Left hindlimb (tissue), 1 donor: ENCODE measurements at places on chromosomes 4 and X.

GRCh38 chr4:163808011-163808410 is 313.5 kb downstream of the TMA16 start:
- DNase-seq = no peak

DNA sequence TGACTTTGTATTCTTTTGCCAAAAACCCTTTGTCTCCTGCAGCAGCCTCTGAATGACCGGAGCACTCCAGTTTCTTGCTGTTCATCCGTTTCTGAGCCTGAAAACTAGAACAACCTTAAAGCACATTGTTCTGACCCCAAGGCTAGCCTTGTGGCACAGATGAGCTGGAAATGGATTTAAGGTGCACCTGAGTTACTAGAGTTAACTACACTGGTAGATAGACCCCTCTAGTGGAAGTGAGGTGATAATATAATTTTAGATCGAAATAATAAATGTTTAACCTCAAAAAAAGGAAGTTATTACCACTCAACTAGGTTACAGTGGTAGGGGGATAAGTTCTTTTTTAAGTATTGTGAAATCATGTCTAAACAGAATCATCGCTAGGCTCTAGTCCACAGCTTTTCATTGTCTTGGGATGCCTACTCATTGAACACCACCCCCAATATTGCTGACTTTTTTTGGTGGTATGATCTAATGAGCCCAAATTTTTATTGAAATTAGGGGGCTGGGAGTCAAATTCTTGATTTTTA is 2.7 kb downstream of the PLS3 start:
- no peak for DNase-seq

GRCh38 chrX:154739952-154740465 is 10.9 kb downstream of the GAB3 start:
- DNase-seq = no peak

DNA sequence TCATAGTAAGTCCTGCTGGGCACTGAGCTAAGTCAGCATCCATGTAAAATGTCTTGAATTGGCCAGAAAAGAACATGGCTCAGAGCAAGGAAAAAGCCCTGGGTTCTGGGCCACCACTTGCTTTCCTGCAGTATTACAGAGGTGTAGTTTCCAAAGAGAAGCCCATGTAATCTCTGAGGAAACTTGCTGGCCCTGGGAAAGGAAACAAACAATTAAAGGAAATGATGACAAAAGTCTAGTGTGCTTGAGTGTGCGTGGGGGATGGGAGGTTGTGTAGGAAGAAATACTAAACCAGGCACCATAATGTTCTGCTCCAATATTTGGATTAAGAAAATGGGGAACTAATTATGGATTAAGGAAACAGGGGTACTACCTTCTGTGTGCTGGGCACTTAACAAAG is 39.5 kb upstream of the SMIM10L2A start:
- no peak for DNase-seq

GRCh38 chrX:64977830-64978229 is 1.6 kb upstream of the ZC4H2 start:
- no peak for DNase-seq

GRCh38 chr4:11424000-11424399 is 4.7 kb downstream of the HS3ST1 start:
- DNase-seq = peak; percentile 70

DNA sequence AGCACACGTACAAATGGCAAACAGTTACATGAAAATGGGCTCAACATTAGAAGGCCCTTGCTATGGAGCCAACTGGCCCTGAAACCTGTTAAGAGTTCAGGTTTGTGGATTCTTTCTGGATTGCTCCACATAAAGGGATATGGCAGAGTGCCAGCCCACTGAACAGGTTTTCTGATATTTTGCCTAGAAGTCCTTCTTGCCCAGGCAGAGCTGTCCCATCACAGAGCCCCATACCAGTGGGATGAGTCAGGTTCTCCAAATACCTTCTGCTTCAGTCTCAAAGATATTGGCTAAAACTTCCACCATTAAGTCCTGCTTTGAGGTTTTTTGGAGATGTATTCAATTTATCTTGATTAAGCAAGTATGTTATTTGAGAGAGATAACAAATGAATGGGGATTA is 146.8 kb upstream of the IL1RAPL2 start:
- DNase-seq = no peak

DNA sequence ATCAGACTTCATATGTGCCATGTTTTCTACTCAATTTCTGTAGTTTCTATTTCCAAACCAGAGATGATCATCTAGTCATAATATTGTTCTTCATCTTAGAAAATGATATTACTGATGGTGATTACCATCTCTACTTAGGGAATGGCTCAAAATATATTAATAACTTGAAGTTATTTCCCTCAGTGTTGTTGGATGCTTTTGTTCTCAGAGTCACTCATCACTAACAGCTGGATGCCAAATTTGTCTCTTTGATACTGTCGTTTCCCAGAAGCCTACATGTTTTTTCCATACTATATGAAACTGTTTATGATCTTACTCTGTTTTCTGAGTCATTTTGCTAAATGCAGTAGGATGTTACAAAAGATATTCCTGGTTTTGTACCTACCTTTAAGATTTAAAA is 8.9 kb downstream of the PGAM4 start:
- DNase-seq = no peak

- DNase-seq = no peak
These were observed 12.4 kb upstream of the EOLA2 start for GRCh38 chrX:149950681-149951080.

GRCh38 chr4:117385526-117385925 is 300.1 kb upstream of the TRAM1L1 start:
- DNase-seq = no peak

DNA sequence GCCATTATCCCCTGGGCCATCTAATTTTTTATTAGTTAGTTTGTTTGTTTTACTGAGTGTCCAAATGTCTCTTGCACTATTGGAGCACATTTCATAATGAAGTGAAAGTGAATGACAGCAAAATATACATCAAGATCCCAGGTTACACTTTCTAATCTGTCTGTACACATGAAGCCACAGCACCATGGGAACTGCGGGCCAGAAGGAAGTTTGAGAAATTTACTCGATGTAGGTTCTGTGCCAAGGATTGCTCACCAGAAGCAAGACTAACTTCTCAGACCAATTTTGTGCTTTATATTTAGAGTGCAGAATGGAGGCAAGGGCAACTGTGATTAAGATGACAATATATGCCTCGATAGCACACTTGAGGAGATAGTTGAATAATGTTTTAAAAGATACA is 258.0 kb downstream of the COL25A1 start:
- DNase-seq = no peak

GRCh38 chr4:152539556-152540292 is 3.8 kb upstream of the FBXW7 start:
- no peak for DNase-seq

DNA sequence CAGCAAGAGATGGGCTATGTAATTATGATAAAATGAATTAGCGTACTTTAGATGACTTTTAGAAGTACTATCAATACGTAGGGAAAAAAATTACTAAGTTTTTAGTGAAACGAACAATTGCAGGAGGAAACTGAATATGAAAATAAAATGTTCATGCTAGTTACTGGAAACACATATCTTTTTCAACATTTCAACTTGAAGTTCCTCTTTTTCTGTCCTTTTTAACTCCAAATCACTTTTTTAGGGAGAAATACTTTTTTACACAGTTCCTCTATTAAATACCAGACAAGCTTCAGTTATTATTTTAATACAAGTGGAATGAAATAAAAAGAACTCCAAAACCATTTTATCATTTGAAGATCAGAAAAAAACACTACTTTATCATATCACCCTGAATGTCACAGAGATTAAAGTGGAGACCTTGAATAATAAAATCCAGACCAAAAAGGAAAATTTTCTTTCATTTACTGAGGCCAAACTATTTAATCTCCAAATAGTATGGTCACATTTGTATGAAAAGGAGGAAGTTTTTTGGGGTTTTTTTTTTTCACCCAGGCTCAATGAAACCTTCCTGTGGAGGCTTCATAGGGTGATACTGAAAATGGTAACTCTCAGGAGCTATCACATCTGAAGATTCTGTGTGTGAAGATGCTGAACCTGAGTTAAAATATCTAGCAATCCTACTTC is 306.2 kb downstream of the INPP4B start:
- DNase-seq = no peak

- no peak for DNase-seq
These were observed 35.2 kb upstream of the AMBN start for GRCh38 chr4:70556856-70557255.

DNA sequence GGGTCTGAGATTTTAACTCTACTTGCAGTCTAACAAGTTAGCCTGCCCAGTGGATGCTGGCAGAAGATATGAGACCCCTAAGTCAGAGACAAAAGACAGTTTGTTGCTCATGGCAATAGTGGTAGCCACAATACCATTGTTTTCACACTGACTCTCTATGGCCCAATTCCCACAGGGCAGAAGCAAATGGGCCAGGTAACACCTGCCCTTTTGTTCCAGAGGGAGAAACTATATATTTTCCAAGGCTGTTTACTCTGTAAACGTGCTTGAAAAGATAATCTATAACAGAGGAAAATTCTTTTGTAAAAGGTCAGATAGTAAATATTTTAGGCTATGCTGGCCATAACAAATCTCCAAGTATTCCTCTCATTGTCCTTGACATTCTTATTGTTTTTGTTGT is 57.2 kb upstream of the NPNT start:
- no peak for DNase-seq

DNA sequence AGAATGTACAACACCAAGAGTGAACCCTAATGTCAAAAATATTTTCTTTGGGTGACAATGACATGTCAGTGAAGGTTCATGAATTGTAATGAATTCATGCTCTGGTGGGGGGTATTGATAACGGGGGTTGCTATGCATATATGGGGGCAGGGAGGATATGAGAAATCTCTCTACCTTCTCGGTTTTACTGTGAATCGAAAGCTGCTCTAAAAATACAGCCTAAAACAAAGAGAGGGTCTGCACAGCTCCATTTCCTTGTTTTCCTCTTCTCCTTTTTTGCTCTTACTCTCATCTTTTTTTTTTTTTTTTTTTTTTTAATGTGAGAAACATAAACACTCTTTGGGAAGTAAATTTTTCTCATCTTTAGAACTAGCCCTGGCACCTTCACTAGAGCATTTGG is 85.8 kb downstream of the DCTD start:
- no peak for DNase-seq

DNA sequence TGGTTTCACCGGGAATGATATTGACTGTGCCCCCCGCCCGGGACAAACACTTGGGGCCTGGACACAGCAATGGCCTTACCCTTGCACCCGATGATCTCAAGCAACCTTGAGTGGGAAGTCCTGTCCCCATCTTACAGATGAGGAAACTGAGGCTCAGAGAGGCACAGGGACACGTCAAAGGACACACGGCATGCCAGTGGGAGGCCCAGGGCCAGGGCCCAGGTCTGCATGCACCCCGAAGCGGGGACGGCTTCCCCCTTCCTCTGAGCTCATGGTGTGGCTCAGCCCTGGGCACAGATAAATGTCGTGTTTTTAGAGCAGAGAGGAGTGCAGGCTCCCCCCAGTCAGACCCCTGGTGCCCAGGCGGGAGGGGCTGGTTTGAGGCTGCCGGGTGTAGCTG is 33.9 kb upstream of the HTRA3 start:
- no peak for DNase-seq

- no peak for DNase-seq
These were observed 109.7 kb downstream of the MSL3 start for GRCh38 chrX:11867610-11868345.
